ENCODE measurements at places on chromosomes 13 and 19. TPM values are rescaled to one million over a fixed set of nuclear protein-coding genes. Genes with fewer than 3 reads are reported as not detected.

Gene ZNF112
- total RNA-seq: 6.9 TPM

Gene KIR2DL3
- total RNA-seq: not detected

Gene KCNC3
- 2.7 TPM for total RNA-seq

Gene ZNF681
- 1.8 TPM for total RNA-seq

Gene ZNF844
- 21.3 TPM for total RNA-seq

Gene TSSK6
- 1.3 TPM for total RNA-seq

Gene TMEM190
- total RNA-seq: not detected

Gene PRTN3
- total RNA-seq: 0.71 TPM

DNA sequence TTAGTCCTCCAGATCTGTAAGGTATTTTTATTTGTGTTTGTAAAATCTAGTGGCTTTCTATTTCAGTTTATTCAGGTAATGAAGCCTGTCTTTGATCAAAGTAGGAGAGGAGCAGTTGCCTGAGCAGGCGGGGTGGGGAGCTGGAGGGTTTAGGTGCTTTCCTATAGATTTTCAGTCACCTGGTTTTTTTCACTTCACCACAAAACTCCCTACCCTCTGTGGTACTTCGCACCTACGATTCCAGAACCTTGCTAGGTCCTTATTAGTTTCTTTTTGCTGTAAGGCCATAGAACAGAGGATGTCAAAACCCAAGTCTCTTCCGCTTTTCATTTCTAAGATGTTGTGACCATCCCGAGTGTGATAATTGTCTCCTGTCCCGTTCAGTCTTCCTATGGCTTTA lies 26.6 kb downstream of the SLAIN1 start:
- no peak for DNase-seq

- DNase-seq: no peak
Measured at GRCh38 chr19:17949956-17950309, 17.0 kb upstream of the KCNN1 start.

- no peak for DNase-seq
Measured at GRCh38 chr13:31264151-31264550, 64.4 kb downstream of the B3GLCT start.

GRCh38 chr19:35128398-35129057 lies 6.3 kb downstream of the LGI4 start:
- DNase-seq: no peak

DNA sequence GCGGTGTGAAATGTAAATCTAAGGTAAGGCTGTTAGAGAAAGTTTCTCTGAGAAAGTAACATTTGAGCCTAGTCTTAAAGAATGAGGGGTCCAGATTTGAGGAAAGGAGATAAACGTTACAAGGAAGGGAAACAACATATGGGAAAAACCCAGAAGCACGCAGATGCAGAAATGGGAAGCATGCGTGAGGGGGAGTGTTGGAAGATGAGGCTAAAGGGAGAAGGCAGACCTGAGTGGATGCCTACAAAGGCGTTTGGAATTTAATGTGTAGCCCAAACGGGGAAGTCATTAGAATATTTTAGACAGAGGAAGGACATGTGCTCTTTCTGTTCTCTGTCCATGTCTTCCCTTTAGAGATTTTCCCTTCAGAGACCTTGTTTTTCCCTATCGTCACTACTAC lies 61.0 kb downstream of the TPT1 start:
- no peak for DNase-seq

DNA sequence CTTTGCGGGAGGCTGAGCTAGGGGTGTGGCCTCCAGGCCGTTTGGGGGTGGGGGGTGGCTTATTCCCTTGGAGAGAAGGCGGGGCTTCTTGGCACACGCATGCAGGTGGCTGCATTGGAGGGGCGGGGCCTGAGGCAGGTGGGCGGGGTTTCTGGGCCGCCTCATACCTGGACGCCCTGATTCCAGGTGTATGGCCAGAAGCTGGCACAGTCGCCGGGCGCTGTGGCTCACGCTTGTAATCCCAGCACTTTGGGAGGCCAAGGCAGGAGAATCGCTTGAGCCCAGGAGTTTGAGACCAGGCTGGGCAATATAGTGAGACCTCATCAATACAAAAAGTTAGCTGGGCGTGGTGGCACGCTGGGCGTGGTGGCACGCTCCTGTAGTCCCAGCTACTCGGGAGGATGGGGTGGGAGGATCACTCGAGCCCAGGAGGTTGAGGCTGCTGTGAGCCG lies 7.8 kb downstream of the ABCA7 start:
- DNase-seq: no peak

DNA sequence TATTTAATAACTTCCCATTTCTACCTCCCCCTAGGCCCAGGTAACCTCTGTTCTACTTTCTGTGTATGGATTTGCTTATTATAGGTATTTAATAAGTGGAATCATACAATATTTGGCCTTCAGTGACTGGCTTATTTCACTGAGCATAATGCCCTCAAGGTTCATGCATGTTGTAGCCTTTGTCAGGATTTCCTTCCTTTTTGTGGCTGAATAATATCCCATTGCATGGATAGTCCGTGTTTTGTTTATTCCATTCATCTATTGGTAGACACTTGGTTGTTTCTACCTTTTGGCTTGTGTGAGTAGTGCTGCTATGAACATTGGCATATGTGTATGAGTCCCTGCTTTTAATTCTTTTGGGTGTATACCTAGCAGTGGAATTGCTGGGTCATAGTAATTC lies 9.4 kb downstream of the HNRNPM start:
- no peak for DNase-seq

- DNase-seq: no peak
Measured at GRCh38 chr13:93811738-93812112, 585.1 kb downstream of the GPC6 start.

GRCh38 chr13:99417201-99418102 lies 83.8 kb upstream of the TM9SF2 start:
- DNase-seq: no peak

- no peak for DNase-seq
Measured at GRCh38 chr19:45162608-45163143, 1.9 kb upstream of the NKPD1 start.

DNA sequence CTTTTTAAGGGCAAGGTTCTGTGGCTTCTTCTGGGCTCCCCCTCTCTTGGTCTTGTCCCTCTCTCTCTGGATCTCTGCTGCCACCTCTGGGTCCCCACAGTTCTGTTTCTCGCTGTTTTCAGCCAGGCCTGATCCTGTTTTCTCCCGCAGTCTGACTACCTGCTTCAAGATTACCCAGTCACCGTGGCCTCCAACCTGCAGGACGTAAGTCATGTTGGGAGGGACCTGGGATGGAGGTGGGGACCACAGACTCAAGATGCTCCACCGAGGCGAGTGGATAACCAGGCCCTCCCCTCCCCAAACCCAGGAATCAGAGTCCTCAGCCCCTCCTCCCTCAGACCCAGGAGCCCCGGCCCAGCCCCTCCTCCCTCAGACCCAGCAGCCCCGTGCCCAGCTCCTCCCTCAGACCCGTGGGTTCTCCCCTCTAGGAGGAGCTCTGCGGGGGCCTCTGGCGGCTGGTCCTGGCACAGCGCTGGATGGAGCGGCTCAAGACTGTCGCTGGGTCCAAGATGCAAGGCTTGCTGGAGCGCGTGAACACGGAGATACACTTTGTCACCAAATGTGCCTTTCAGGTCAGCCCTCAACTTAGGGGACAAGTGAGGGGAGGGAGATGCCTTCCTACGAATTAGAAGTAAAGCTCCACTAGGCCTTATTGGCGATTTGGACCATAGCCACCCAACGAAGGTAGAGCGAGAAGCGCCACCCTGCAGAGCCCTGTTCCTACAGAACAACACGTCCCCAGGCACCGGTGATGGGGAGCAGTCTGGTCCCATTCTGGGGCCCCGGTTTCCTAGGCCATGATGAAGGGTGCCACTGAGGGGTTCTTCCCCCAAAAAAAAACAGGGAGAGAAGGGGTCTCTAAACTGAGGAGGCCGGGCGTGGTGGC lies 2.2 kb downstream of the FLT3LG start:
- DNase-seq: no peak

- DNase-seq: no peak
Measured at GRCh38 chr13:33628662-33629061, 189.3 kb upstream of the RFC3 start.

DNA sequence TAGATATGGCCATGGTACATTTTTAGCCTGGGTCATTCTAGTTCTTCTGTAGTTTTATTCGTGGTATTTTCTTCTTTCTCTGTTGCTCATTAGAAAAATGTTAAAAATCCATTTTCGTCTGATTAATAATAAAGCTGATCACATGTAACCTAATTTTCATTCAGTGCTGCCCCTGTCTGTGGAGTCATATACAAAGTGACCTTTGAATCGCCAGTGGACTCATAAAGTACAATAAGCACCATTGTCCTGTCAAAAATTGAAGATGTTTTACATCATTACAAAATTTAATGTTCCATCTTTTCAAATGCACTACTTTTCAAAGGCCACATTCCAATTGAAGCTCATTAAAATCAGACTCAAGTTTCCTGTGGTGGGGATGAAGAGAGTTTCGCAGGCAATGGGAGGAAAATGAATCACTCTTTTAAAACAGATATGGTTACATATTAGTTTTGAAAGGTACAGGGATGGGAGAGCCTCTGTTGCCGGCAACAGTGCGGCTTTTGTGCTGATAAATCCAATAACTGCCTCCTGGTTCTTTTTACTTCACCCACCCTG lies 205.4 kb downstream of the ZNF536 start:
- DNase-seq: no peak

DNA sequence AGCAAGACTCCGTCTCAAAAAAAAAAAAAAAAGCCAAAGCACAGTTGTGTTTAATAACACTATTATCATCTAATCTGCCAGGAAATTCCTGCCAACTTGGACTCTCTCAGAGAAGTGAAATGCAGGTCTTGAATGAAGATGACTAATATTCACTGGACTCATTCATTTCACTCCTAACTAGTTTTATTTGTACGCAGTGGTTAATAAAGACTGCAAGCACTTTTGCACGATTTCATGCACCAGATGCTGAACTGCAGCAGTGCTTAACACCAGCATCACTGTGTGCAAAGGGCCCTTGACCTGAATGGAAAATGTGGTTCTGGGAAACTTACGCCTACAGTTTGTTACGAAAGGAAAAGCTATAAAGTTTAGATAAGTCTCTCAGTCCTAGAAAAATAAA lies 63.3 kb downstream of the DHRS12 start:
- no peak for DNase-seq

GRCh38 chr13:30376426-30377311 lies 45.6 kb upstream of the UBE2L5 start:
- no peak for DNase-seq
